ENCODE measurements at places on chromosomes 6 and 20.
A peak's percentile ranks its signal among the peaks of the same experiment; 100 is the strongest.

GRCh38 chr6:41477572-41477971, 68.6 kb upstream of the FOXP4 start:
- DNase-seq = no peak

DNA sequence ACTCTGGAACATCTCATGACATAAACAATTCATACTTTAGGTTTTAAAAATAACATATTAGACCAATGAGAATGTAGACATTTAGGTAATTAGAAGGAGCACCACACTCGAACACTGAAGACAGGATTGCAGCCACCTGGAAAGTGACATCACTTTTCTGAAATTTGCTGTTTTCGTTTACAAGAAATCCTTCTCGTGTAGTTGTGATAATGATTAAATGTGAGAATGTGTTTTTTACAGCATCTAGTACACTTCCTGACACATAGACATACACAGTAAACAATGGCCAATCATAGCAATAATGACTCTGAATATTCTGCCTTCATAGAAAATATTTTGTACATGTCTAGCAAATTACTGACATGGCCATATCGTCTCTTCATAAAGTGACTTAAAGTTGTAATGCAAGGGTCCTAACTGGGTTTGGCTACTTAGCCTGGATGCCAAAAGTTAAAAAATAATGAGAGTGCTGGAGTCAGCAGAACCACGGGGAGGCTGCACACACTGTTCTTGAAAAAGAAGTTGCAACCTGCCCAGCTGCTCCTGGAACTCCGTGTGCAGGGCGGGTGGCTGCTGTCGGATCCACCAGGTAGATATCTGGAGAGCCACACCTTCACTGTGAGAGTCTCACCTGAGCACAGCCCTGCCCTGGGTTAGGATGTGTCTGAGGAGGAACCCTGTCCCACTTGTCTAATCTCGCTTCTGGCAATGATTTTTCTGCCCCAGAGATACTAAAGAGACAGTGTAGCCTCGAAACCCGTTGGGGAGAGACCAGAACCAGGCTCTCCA, 212.9 kb downstream of the QKI start:
- no peak for DNase-seq

DNA sequence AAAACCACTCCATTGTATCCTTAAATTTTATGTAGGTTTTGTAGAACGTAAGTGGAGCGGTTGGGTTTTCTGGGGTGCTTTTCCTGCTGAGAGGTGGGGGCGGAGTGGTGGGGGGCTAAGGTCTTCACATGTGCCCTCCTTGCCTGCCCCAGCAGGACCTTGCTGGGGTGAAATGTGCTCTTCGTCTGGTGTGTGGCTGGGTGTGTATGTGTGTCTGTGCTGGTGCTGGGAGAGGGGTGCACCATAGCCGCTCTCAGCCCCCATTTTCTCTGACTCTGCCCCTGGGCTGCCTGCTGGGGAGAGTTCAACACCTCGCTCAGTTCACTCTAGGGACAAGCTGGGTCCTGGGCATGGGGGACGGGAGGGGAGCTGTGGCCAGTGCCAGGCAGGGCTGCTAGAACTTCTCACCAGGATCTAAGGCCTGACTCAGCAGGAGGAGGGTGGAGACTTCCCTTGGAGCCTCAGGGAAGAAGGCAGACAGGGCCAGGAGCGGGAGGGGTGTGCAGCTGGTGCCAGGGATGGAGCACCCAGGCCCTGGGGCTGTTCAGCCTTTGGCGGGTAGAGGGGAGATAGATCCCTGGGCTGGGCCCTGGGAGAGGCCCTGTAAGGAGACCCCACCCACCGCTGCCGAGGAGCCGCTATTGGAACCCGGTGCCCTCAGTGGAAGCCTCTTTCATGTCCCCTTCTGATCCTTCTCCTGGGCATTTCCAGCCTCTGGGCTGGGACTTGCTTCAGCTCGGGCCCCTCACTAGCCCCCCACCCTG, 4.8 kb downstream of the SOX18 start:
- peak; percentile 71 for DNase-seq

DNA sequence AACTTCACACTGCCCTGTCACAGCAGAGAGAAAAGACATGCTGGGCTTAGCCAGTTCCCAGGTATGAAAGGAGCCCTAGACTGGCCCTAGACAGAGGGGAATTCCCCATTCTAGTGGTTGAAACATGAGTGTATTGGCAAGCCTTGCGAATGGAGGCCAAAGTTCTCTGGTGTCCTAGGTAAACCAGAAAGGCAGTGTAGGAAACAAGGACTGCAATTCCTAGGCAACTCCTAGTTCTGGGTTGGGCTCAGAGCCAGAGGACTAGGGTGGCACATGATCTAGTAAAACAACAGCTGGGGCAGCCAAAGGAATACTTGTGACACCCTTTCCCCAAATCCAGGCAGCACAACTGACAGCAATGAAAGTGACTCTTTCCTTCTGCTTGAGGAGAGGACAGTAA, 265.0 kb upstream of the EPHA7 start:
- no peak for DNase-seq

- no peak for DNase-seq
Observed at GRCh38 chr20:29878281-29878741, 1379.2 kb upstream of the DEFB115 start.

GRCh38 chr6:53152576-53152975, 3.9 kb upstream of the GCM1 start:
- DNase-seq = no peak
